Astrocyte of the cerebellum (primary cell): ENCODE measurements at places on chromosomes 12 and 14.

DNA sequence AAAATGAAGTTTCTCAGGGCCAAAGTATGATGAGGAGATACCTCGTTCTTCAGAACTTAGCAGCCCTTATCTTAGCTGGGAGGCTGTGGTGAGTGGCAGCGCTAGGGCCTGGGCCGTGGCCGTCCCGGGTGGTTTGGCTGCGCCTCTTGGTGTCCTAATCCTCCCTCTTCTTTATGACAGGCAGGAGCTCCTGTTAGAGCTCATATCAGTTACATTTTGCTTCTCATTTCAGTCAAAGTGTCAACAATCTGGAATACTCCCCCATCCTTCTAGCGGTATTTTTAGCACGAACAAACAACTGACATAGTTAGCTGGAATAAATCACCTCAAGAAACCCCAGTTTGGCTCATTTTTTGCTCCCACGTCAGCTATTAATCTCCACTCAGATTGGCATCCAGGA is 188.8 kb downstream of the TTC7B start:
- no peak for DNase-seq

DNA sequence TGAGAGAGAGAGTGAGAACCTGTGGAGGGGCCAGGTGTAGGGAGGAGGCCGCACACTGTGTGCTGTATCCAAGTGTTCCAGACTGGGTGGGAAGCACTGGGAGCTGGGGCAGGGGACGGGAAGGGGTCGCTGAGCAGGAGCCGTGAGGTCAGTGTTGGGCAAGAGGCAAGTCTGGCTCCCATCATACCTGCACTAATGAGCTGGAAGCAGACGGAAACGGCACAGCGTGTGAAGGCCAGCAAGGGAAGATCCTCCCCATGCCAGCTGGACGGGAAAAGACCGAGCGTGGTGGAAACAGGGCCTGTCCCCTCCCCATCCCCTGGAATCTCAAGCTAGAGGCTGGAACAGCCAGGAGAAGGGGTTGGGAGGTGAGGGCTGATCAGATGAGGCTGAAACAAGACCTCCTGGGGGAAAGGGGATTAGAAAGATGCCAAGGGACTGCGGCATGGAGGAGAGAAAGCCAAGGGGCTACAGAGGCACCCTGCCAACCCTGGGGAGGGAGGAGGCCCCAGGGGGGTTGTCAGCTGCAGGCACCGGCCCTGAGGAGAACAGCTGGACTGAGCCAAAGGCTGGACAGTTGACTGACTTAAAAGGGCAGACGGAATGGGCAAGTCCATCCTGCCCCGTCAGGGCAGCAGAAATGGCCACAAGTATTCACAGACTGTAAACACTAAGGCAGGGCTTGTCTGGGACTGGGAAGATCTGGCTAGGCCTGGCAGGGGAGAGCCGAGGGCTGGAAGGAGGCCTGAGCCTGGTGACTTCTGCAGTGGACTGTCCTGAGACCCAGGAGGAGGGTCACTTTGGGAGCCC is 19.0 kb upstream of the LTBP2 start:
- DNase-seq = no peak

DNA sequence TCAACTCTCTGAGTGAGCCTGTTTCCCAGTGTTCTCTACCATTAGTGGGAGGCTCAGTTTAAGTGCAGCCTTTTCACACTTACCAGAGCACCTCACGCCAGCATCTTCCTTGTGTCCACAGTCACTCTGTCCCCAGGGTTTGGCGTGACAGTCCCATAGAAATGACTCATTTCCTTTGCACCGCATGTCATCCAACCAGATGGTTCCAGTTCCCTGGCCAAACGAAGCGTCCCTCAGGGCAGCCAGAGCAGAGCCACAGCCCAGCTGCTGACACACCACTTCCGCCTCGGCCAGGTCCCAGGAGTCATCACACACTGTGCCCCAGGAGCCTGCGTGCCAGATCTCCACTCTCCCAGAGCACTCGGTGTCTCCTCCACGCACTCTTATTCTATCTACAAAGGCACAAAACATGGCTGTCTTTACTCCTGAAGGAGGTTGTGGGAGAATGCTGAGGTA is 65.4 kb downstream of the ACSM4 start:
- DNase-seq = no peak

- no peak for DNase-seq
These were observed 341.2 kb downstream of the SNAPC1 start for GRCh38 chr14:62103464-62103863.

- DNase-seq = no peak
These were observed 111.2 kb downstream of the NCOR2 start for GRCh38 chr12:124456133-124456651.

DNA sequence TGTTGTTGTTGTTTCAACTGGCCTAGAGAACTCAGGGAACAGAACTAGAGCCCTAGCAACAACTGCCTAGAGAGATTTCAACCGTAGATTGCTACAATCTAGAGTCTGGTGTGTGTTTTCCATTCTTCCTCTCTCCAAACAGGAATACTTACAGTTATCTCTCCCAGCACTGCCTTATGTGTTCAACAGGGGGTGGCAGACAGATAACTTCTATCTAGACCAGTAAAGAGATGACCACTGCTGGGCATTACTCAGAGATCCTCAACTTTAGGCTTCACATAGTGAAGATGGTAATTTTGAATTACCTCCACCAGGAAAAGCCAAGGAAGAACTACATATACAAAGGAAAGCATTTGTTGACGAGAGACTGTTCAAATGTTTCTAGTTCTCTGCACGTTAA is 4.8 kb downstream of the TXNDC16 start:
- DNase-seq = no peak

DNA sequence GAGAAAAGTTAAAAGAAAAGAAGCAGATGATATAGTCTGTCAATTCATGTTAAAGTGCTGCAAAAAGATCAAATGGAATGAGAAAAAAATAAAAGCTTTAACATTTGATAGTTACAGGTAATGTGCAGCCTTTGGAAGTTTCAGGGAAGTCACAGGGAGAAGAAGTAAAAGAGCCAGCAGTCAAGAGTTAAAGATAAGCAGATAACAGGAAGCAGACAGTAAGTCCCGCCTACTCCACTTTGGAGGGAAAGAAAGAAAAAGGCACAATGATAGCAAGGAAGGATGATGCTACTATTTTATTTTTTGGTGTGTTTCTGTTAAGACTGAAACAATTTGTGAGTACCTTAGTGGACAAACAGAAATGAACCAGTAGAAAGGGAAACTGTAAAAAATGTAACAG is 111.1 kb upstream of the KRR1 start:
- DNase-seq = no peak

DNA sequence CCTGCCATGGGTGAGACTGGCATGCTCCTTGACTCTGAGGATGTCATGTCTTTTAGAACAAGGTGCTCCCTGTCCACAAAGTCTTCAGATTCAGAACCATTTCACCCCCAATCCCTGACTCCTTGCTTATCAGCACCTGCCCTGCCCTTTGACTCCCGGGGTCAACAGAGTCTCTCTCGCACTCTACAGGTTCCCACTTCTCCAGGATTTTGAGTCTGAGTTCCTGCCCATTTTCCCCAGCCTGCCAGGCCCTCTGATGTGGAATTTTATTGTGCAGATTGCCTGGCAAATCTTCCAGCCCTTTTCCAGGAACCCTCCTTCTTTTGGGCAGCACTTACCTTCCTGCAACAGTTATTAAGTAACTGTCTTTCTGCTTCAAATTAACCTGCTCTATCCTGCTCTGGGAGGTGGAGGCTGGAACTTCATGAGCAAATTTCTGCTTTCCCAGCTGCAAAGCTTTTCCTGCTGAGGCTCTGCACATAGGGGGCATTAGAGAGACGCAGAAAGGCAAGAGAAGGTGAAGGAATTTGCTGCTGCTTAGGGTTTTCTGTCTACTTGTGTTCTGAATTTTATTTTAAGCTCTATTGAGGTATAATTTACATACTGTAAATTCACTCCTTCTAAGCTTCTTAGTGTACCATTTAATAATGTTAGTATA is 259.1 kb downstream of the PCNX1 start:
- peak; percentile 69 for DNase-seq
